ENCODE measurements at places on chromosomes 16 and 17. TPM values are rescaled to one million over a fixed set of nuclear protein-coding genes. Genes with fewer than 3 reads are reported as not detected.

Gene WNT3
- total RNA-seq = 0.92 TPM

Gene ATP6V0D1
- 66.6 TPM for total RNA-seq

Gene GRIN2C
- total RNA-seq = 0.52 TPM

GRCh38 chr17:72719578-72720493 is 372.7 kb downstream of the SLC39A11 start:
- no peak for DNase-seq

GRCh38 chr17:6241996-6242395 is 171.8 kb downstream of the WSCD1 start:
- no peak for DNase-seq
